ENCODE measurements at places on chromosomes 4 and X. TPM values are rescaled to one million over a fixed set of nuclear protein-coding genes. Genes with fewer than 3 reads are reported as not detected.

P2RY4 gene
- 0.35 TPM for total RNA-seq

PPP4R3C gene
- not detected for total RNA-seq

TRIM61 gene
- 1.2 TPM for total RNA-seq

SNCA gene
- total RNA-seq = 80.4 TPM

HMX1 gene
- total RNA-seq = not detected

HPF1 gene
- 22.3 TPM for total RNA-seq

HCCS gene
- 15.1 TPM for total RNA-seq
